ENCODE measurements at places on chromosomes 7 and 10.

DNA sequence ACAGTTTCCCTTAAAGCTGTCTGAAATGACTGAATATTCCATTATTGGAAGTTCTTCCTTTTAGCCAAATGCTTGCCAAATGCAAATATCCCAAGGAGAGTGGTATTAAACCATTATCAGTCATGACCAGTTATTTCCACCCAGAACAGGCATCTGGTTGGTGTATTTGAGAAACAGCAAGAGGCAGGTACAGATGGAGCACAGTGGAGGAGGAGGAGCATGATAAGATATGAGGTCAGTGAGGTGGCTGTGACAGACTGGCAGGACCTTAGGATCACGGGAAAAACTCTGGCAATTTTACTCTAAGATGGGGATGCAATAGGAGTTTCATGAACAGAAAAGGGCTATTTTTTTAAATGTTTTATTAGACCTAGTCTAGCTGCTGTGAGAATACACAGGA is 6.4 kb downstream of the HEPACAM2 start:
- no peak for DNase-seq

DNA sequence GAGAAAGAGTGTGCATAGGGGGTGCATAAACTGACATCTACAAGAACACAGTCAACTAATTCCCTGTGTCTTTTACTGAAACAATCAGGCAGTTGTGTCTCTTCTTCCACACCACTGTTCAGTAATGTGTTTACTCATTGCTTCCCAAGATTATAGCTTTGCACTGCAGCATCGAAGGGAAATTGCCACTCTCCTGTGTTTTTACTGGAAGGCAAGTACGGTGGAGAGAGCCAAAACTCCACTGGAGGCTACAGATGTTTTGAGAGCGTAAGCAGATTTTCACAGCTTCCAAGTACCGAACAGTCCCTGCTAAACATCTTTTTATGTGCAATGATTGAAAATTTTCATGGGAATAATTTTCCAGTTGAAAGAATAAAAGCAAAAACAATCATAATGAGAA is 510.5 kb upstream of the AKR1E2 start:
- no peak for DNase-seq

DNA sequence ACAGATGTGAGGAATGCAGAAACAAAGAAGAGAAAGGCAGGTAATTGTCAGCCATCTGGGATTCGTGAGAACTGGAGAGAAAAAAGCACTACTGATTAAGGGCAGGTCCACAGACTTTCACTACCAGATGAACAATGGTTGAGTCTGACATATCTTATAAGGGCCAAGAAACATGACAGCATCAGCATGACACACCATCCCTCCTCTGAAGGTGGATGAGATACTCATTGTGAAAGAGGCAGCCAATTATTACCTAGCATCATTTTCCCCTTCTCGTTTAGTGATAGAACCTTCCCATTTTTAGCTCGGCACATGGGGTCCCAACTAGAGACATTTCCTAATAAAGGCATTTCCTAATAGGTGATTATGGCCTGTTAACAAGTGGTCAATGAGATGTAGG is 19.2 kb upstream of the MET start:
- DNase-seq: no peak

DNA sequence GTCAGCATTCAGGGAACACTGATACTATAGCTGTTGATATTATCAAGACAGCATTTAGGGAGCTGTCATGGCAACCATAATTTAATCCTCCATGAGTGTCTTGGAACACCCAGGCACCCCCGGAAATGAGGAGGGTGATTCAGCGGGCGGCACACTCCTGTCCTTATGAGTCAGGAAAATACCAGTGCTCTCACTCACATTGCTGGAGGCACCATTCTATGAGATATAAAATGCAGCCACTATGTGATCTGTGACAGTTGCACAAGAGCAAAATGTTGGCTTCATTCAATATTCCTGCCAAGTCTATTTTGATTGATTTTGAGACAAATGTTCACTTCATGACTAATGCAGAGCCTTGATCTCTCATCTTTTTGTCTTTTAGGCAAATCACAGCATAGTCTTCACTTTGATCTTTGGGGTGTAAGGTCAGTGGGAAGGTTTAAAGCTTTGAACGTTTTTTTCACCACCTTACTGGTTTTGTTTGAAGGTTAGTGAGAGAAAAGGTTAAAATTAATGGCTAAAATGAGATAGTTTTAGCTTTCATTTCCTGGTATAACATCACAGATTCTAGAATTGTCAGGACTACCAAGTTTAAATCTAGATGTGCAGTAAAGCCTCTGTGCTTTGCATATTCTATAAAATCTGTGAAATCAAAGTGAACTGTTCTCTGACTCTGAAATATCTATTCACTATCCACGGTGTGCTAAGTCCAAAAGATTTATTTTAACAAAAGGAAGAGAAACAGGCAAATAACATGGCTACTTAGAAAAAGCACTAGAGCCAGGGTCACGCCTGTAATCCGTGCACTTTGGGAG is 12.4 kb upstream of the ARHGAP12 start:
- DNase-seq: no peak

- DNase-seq: no peak
Measured at GRCh38 chr10:5765617-5766016, 47.6 kb downstream of the GDI2 start.

DNA sequence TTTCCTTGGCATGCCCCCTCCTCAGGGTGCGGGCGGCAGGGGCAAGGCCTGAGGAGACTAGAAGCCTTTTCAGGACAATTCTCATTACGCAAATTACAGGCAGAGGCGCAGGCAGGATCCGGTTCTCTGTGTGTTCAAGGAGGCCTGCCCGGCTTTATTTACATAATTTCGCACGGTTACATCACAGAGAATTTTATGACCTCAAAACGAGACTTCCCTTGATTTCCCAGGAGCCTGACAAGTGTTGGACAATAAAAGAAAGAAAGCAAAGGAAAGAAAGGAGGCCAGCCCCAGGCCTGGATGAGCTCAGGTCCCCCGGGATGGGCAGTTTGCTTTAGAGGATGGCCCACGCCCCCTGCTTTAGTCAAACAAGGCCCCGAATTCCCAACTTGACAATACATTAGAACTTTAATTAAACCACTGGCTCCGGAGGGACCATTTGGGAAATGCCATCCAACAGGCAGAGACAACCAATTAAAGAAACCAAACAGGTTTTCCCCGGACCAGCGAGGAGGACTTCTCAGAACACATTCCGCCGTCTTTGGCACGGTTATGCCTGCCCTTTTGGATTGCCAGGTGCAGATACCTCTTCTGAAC is 2.9 kb downstream of the MNX1 start:
- DNase-seq: no peak

GRCh38 chr7:24767878-24768569 is 10.8 kb upstream of the GSDME start:
- DNase-seq: no peak
